CD4-positive, alpha-beta T cell (primary cell): ENCODE measurements at places on chromosomes 1 and 21.

GRCh38 chr1:56696663-56697062 is 51.5 kb downstream of the PRKAA2 start:
- H3K27ac ChIP-seq: no peak overlapping the region
- no peaks in the 10 kb centered on the region for H3K4me1 ChIP-seq
- no peaks in the 10 kb centered on the region for H3K27me3 ChIP-seq
- no peak for DNase-seq
- H3K36me3 ChIP-seq: no peaks in the 10 kb centered on the region

GRCh38 chr1:12166834-12167492 is at the start of gene TNFRSF1B:
TSS of gene TNFRSF1B (plus strand) at chr1:12166991. CDS start at chr1:12167092, 101 bp downstream.
- peak within 1 kb of the TSS; percentile 83 for H3K27ac ChIP-seq
- H3K27me3 ChIP-seq: no peaks in the 10 kb centered on the region
- H3K36me3 ChIP-seq: peaks cover 21% of the 10 kb centered on the region

- DNase-seq: peak; percentile 59
- peaks cover 11% of the 10 kb centered on the region for H3K4me1 ChIP-seq
- no peak overlapping the region for H3K27ac ChIP-seq
- no peaks in the 10 kb centered on the region for H3K27me3 ChIP-seq
These were observed 225.8 kb upstream of the PROX1 start for GRCh38 chr1:213761845-213762407.

DNA sequence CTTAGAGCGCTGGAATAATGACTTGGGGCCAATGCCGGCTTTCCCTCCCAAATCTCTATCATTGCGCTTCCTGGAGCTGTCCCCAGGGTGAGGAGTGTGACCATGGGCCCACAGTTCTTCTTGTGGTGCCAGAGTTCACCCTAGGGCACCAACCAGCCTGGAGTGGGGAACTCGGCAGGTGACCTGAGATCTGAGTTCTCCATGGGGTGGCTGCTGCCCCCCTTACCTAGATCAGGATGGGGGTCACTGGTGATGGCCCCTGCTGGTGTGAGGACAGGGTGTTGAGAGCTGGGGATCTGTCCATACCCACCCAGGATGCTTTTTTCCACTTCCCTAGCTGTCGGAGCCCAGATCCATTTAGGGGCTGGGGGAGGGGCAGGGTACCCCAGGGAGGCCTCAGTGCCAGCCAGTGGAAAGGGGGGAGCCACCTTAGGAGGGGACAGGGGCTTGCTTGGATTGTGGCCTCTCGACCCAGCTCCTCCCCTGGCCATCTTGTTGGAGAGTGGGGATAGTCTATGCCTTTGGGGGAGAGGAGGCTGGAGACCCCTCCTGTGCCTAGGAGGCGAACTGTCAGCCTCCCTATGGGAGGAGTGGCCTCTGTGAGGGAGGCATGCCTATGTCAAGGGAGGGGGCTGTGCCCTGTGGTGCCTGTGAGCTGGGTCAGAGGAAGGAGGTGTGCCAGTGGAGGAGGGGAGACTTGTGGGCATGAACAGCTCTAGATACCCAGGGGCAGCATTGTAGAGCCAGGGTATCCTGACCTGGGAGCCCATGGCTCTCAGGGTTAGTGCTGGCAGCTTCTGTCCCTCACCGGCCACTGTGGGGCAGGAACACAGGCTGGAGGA is 1.7 kb downstream of the FOXO6 start:
- H3K4me1 ChIP-seq: peaks cover 44% of the 10 kb centered on the region
- no peaks in the 10 kb centered on the region for H3K36me3 ChIP-seq
- no peak overlapping the region for H3K4me3 ChIP-seq
- no peak overlapping the region for H3K27ac ChIP-seq

DNA sequence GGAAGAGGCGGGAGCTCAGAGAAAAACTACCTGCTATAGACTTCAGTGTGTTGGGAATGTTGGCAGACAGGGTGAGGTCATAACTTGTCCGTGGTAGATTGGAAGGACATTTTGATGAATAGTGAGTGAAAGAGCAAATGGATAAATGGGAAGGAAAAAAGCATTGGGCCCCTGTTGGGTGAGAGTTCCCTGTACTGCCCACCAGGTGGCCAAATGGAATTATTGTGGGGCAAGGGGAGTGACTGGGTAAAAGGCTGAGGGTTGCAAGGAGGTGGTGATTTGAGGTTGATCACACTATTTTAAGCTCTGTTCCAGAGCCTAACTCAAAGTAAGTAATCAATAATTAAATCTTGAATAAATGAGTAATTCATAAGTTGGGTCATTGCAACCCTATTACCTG is 60.4 kb downstream of the MRPS6 start:
- no peak overlapping the region for H3K27ac ChIP-seq
- no peaks in the 10 kb centered on the region for H3K27me3 ChIP-seq
- peaks cover 14% of the 10 kb centered on the region for H3K36me3 ChIP-seq
- H3K4me1 ChIP-seq: peaks cover 49% of the 10 kb centered on the region

GRCh38 chr1:164806531-164806930 is 247.5 kb downstream of the PBX1 start:
- H3K4me1 ChIP-seq: no peaks in the 10 kb centered on the region
- H3K27me3 ChIP-seq: no peaks in the 10 kb centered on the region
- no peaks in the 10 kb centered on the region for H3K36me3 ChIP-seq
- no peak overlapping the region for H3K27ac ChIP-seq
- no peak overlapping the region for H3K4me3 ChIP-seq

GRCh38 chr1:24294228-24294672 is 24.9 kb upstream of the GRHL3 start:
- no peak for DNase-seq
- H3K27me3 ChIP-seq: no peaks in the 10 kb centered on the region
- H3K36me3 ChIP-seq: no peaks in the 10 kb centered on the region
- no peak overlapping the region for H3K27ac ChIP-seq

DNA sequence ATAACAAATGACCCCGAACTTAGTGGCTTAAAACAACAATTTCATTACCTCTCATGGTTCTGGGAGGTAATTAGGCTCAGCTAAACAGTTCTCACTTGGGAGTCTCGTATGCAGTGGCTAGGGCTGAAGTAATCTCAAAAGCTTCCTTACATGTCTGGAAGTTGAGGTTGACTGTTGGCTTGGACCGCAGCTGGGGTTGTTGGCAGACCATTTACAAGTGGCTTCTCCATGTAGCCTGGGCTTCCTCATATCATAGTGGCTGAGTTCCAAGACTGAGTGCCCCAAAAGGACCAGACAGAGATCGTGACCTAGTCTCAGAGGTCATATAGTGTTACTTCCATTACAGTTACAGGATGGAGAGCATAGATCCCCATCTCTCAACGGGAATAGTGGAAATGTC is 2.4 kb upstream of the POGZ start:
- no peaks in the 10 kb centered on the region for H3K36me3 ChIP-seq
- peaks cover 12% of the 10 kb centered on the region for H3K4me1 ChIP-seq
- no peak for DNase-seq
- H3K27ac ChIP-seq: no peak overlapping the region
- peaks cover 4% of the 10 kb centered on the region for H3K27me3 ChIP-seq
- H3K4me3 ChIP-seq: no peak overlapping the region
